ENCODE measurements at places on chromosomes 1 and 21.

GRCh38 chr1:39788758-39789570 lies at the start of gene BMP8B:
Gene BMP8B (minus strand): TSS chr1:39788865. CDS start chr1:39788485, 380 bp downstream.
- DNase-seq: peak; percentile 43

DNA sequence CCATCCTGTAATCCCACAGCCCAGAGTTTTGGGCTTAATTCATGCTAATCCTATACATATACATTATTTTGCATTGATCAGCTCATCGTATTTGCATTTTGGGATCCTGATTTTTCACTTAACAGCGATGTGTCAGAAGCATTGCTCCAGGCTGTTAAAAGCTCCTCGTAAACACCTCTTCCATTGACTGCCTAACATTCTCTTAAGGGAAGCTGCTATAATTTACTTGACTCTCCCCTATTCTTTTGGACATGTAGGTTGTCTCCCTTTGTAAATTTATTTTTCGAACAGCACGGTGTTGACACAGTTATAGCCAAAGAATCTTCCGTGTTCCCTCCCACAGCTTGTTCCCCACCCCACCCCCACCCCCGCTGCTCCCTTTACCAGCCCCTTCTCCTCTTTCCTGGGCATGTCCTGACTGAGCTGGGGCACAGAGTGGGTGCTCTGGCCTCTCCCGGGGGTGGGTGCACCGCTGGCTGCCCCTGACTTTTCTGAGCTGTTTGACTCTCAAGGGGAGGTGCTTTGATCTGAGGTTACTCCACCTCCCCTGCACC lies 22.8 kb downstream of the LDLRAP1 start:
- DNase-seq: peak; percentile 13

- no peak for DNase-seq
These were observed 106.7 kb downstream of the SETD4 start for GRCh38 chr21:35953597-35953996.

DNA sequence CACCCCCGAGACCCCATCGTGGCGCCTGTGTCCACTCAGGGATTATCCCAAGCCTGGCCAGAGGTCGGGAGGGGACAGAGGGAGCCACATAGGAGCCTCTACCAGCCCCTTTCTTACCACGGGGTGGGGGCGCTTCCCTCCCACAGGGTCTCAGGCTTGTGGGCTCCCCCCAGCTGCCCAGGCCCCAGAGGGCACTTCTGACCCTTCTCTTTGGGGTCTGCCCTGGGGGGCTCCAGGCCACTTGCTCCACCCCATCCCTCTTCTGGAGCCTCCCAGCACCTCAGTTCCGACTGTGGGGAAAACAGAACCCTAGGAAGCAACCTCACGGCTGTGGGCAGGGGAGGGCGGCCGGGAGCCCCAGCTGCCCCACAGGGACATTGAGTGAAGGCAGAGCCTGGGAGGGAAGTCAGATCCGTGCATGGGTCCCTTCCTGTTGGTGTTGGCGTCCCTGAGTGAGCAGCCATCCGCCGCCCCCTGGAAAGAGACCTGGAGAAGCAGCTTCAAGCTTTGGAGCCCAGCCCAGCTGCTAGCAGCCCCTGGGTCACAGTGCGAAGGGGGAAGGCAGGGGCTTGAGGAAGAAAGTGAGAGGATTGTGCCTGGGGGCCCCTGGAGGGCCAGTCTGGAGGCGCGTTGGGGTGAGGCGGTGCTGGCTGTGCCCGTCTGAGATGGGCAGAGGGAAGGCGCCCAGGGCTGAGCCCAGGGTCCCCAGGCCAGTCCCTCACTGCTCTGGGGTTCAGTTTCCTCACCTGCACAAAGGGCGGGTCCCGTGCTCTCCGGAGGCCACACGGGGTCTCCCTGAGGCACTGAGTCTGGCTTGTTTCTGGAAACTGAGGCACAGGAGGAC lies 22.1 kb downstream of the RRP1 start:
- DNase-seq: no peak

- peak; percentile 47 for DNase-seq
These were observed 11.3 kb downstream of the FAM20B start for GRCh38 chr1:179036844-179037465.

- peak; percentile 37 for DNase-seq
These were observed 28.9 kb upstream of the EFCAB14 start for GRCh38 chr1:46747683-46748288.

DNA sequence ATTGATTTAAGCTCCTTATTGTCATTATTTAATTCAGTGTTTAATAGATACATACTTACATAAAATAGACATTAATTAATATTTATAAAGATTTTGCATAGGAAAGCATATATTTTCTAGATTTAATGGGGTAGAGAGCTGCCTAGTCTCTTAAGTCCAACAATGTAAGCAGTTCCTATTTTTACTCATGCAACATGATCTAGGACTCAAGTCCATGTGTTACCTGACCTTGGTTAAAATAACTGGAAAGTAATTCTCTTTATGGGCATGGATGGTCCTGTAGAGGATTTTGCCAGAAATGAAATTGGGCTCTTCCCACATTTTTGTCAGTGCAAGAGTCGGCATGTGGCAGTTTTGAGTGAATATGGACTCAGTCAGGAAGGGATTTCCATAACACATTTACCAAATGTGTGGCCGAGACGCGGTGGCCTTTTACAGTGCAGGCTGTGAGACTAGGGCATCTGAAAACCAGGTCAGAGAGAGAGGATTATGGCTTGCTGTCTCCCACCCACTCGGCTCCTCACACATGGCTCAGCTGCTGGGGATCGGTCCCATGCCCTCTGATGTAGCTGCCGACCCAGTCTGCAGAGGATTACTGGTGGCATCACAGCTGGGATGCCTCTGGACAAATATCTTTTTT lies 6.2 kb upstream of the KIF1B start:
- DNase-seq: no peak

DNA sequence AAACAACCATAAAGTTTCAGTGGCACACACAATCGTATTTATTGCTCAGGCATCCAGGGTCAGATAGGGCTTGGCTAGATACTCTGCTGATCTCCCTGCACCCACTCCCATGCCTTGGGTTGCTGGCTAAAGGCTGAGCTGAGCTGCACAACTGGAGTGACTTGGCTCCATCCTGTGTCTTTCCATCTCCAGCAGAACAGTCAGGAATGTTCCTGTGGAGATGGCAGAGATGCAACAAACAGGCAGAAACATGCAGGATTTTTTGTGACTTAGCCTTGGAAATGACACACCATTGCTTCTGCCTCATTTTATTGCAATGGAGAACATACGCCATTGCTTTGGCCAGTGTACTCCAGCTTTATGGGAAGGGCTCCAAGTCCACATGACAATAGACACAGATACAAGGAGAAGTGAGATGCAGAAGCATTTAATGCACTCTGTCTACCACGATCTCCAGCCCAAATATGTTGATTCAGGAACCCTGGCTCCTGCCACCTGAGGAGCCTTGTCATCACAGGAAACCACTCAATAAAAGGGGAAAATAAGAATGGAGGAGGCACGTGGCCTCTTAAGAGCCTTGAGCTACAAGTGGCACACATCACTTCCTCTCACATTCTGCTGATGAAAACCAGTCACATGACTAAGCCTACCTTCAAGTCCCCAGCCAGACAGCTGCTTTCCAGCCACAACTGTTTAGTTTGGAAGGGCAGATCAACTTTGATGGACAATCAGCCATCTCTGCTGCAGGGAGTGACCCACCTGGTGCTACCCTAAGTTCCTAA lies 10.1 kb upstream of the GUCA2B start:
- no peak for DNase-seq

GRCh38 chr1:85847356-85847755 lies 139.1 kb upstream of the ZNHIT6 start:
- no peak for DNase-seq

DNA sequence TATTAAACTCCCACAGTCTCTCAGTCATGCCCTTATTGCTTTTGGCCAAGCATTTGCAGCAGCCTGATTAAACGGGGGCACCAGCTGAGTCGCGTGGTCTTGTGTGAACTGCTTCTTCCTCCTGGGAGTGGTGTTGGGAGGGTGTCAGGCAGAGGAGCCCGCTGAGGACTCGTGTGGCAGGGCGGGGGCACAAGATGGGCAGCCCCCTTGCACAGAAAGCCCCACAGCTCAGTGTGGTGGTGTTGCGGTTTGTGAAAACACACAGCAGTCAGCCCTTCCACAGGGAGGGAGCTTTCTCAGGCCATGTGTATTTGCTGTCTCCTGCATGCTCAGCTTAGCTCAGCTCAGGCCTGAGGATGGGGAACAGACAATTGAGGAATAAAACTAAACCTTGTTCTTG lies 22.4 kb downstream of the PEX14 start:
- DNase-seq: no peak

GRCh38 chr1:34618381-34618780 lies 136.5 kb upstream of the GJB5 start:
- DNase-seq: no peak

DNA sequence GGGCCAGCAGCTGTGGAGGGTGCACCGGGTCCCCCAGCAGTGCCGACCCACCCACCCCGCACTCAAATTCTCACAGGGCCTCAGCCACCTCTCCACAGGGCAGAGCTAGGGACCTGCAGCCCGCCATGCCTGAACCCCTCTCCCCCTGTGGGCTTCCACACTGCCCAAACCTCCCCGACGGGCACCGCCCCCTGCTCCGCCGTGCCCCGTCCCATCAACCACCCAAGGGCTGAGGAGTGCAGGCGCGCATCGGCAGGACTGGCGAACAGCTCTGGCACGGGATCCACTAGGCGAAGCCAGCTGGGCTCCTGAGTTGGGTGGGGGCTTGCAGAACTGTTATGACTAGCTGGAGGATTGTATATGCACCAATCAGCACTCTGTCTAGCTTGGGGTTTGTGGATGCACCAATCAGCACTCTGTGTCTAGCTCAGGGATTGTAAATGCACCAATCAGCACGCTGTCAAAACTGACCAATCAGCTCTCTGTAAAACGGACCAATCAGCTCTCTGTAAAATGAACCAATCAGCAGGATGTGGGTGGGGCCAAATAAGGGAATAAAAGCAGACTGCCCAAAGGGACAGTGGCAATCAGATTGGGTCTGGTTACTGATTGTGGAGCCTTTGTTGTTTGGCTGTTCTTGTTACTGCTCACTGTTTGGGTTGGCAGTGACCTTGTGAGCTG lies 12.4 kb upstream of the RCAN3 start:
- DNase-seq: no peak

GRCh38 chr21:15793550-15794235 lies 63.9 kb downstream of the USP25 start:
- no peak for DNase-seq

- DNase-seq: no peak
These were observed 23.4 kb downstream of the CHAF1B start for GRCh38 chr21:36408568-36408967.

- peak; percentile 48 for DNase-seq
These were observed 31.9 kb downstream of the MROH9 start for GRCh38 chr1:170967042-170967910.

DNA sequence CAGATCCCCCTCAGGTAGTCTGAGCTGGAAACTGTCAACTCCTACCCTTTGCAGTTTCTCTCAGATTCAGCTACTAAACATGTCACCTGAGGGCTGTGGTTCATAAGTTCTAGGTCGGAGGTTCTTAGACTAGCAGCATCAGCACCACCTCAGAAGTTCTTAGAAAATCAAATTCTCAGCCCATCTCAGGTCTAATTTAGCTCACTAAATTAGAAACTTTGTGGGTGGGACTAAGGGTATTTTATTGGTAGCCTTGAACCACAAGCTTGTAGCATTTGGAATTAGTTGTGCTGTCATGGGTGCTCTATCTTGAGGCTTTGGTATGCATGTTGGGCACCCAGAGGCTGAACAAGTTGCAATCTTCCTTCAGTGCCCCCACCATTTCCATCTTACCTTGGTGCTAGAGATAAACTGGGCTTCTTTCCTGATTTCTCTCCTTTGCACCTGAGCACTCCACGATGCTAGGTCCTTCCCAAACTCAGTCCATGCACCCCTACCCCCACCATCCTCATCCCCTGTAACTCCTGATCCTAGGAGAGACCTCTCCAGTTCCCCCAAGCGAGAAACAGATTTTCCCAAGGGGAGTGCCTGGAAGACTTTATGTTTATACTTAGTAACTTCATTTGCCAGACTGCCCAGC lies 54.2 kb downstream of the S1PR1 start:
- DNase-seq: no peak

DNA sequence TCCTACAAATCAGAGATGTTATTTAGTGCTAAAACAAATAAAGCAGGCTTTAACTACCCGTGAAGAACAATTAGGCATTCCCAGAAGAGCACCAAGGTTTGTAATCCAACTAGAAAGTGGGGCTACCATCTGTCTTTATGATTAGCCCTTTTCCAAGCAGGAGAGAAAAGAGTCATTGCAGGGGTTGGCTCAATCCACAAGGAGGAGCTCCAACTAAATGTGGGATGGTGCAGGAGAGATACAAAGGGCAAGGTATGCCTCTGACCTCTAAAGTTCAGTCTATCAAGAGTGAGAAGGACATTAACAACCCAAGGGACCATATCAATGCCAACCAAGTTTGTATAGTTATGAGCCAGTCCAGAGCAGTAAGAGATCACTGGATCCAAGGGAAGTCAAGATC lies 382.7 kb upstream of the DUSP10 start:
- DNase-seq: peak; percentile 7

GRCh38 chr1:186845576-186846210 lies 16.9 kb downstream of the PLA2G4A start:
- no peak for DNase-seq

DNA sequence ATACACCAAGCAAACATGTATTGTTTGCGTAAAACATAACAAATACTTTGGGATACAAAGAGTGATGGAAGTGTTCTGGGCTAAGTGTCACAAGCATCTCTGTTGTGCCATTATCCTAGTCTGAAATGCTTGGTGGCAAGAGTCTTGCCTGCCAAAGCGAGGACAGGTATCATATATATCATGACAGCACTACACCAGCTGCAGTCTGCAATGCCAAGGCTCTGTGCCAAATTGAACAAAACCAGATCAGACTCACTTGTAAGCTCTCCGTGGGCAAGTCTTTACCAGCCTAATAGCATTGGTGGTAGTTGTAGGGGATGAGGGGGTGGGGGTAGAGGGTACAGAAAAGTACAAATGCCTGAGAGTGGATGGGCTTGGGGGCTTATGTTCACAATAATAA lies 119.2 kb downstream of the RWDD3 start:
- no peak for DNase-seq

- DNase-seq: no peak
These were observed 19.6 kb upstream of the TARBP1 start for GRCh38 chr1:234498448-234499118.

DNA sequence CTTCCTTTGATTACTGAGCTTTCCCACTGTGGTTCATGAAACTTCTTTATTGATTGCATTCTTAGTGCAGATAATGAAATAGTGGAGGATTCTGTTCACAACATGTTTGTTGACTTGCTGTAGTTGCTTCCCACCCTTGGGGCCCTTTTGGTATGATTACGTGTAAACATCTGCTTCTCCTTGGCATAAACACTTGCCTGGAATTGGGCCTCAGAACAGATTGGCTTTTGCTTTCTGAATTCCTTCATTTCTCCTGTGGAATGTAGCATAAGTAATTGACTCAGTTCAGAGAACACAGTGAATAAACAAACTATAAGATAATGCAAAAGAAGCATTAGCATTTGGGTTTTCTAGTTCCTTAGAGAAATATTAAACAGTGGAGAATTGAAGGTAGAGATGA lies 59.5 kb upstream of the LAMC2 start:
- no peak for DNase-seq

Measured in EL (cell line).